MG63 (cell line): ENCODE measurements at places on chromosomes 3 and 15.
A peak's percentile ranks its signal among the peaks of the same experiment; 100 is the strongest.

- no peak for DNase-seq
Measured at GRCh38 chr3:185933374-185934173, 4.2 kb downstream of the TRA2B start.

DNA sequence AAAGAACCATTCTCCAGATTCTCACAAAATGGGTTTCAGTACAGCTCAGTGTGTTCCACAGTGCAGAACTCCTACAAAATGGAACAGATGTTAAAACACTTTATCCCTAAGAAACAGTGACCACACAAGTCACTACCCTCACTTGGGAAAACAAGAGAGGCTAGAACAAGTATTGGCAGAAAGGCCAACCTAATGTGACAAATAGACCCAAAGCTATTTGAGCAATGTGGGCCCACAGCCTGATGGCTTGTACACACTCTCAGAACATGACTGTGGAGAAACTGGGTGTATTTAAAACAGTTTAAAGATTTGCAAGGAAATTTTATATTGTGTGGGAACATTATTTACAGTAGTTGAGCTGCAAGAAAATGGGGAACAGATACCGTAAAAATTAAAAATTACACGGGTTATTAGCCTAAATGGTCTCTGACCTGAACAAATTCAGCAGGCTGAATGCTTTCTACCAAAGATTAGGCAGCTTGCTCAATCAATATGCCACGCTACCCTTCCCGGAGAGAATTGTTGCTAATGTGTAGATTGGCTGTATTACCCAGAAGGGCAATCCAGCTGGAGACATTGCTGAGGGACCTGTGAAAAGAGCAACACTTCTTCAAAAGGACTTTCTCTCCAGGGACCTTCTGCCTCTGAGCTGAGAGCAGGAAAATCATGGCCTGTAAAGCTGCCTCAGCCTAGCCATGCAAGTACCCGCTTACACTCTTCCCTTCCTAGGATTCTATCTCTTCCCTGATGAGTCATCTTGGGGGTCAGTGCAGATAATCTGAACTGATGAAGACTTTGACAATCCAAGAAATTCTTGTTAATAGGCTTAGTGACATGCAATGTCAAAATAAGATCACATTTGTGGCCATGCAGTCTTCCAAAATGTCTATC is 97.1 kb downstream of the STRIT1 start:
- DNase-seq: no peak

DNA sequence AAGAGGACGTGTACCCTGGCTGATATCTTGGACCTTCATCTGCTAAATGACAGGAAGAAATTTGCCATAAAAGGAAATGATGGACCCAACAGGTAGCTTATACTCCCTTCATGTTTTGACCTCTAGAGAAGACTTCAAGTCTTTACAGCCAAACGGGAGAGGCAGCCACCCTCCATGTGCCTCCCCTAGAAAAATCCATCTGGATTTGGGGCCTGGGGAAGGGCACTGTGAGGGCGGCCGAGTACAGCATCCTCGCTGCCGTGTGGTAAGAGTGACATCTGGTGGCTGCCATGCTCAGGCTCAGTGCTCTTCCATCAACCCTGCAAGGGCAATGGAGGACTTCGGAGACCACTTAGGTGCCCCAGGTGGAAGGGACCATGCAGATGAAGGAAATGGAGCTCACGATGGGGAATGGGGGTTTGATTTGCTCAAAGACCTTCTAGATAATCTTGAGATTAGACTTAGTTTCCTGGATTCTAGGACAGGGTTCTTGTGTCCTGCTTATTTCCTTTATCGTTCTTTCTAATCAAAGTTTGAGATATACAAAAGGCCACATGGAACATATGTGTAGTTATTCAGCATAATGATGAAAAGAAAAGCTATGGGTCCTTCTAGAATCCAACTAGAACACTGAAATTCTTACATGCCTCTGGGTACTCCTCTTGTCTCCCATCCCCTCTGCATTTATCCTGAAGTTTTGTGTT is 44.4 kb downstream of the AQP9 start:
- peak; percentile 37 for DNase-seq

DNA sequence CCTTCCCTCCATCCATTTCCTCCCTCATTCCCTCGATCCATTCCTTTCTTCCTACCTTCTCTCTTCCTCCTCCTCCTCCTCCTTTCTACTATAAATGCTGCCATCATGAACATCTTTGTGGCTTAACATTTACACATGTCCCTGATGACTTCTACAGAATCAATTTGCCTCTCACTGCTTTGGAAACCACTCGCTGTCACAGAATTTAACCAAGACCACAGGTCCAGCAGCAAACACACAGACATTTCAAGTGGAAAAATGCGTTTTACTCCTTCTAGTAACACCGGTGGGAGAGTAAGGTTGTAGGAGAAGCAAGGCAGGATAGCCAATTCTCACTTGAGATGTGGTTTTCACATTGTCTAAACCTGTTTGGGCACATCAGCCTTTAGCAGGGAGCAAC is 101.4 kb upstream of the LRIG1 start:
- no peak for DNase-seq

DNA sequence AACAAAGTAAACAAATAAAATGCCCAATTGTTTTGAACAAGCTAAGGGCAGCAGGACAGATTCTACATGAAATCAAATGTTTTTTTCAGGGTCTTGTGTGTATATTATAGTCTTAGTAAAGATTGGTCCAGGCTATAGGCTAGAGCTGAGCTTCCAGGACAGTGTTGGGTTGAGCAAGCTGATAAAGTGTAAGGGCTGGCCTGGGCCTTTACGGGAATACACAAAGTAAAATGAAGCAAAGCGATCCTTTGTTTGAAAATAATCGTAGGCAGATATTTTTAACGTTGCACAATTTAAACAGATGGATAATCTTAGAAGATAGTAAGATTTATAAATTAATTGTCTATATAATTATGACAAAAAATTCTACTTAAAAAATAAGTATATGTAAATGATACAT is 1204.6 kb downstream of the OTOL1 start:
- no peak for DNase-seq

DNA sequence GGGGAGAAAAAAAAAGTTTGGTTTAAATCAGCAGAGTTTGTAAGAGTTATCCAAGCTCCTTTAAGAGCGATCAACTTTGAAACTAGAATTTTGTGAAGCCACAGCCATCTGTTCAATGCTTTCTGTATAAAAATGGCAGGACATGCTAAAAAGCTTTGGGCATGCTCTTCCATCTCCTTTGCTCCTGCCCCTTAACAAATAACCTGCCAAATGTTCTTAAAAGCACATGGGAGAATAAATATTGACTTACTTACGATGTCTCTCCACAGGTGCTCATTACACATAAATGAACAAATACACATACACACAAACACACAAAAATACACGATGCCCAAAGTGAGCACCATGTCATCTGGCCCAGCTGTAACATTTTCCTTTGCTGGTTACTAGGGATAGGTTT is 211.8 kb upstream of the DPH6 start:
- DNase-seq: no peak

DNA sequence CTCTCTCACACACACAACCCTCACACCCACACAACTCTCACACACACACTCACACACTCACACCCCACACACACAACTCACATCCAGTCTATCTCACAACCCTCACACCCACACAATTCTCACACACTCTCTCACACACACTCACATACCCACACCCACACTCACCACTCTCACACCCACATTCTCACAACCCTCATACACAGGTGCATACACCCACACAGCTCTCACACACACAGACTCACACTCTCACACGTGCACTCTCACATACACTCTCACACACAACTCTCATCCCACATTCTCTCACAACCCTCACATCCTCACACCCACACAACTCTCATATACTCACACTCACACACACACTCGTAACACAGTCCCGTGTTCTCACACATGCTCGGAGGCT is 134.4 kb downstream of the FBLN2 start:
- DNase-seq: no peak

- DNase-seq: no peak
Measured at GRCh38 chr15:33910741-33911140, 57.6 kb upstream of the CHRM5 start.

- peak; percentile 35 for DNase-seq
Measured at GRCh38 chr15:71743861-71744382, 66.4 kb upstream of the NR2E3 start.

GRCh38 chr15:91118817-91119590 is 18.9 kb downstream of the SV2B start:
- peak; percentile 12 for DNase-seq

- DNase-seq: no peak
Measured at GRCh38 chr3:70876154-70876553, 563.7 kb upstream of the MDFIC2 start.

DNA sequence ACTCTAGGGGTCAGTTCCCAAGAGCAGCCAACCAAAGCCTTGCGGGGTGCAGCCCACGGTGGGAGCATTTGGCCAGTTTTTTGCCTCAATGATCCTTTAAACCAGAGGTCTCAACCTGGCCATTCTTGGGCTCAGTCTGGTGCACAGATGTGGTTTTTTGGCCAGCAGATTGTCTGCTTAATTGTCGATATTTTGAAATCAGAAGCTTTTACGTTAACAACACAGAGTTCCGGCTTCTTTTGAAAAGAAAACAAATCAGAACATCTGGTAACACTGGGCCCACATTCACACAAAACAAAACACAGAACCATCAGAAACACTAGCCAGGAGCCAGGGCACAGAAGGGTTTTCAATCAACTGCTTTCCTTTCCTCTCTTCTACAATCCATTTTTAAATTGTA is 127.7 kb downstream of the XXYLT1 start:
- no peak for DNase-seq

GRCh38 chr15:40054605-40054854 is 15.5 kb upstream of the SRP14 start:
- no peak for DNase-seq

DNA sequence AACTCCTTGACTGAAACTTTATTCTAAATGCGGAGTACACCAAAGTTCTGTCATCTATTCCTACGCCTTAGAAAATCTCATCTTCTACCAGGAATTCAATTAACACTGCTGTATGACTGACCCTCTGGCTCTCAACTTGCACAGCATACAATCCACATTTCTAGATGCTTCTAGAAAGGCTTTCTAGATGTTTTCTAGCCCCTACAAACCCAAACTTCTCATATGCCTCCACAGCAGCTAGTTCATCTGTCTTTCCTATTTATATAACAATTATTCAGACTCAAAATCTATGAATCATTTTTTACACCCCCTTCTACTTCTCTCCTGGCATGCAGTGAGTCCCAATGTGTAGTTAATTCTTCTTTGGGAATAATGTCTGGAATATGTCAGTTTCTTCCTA is 13.2 kb downstream of the INO80 start:
- no peak for DNase-seq

DNA sequence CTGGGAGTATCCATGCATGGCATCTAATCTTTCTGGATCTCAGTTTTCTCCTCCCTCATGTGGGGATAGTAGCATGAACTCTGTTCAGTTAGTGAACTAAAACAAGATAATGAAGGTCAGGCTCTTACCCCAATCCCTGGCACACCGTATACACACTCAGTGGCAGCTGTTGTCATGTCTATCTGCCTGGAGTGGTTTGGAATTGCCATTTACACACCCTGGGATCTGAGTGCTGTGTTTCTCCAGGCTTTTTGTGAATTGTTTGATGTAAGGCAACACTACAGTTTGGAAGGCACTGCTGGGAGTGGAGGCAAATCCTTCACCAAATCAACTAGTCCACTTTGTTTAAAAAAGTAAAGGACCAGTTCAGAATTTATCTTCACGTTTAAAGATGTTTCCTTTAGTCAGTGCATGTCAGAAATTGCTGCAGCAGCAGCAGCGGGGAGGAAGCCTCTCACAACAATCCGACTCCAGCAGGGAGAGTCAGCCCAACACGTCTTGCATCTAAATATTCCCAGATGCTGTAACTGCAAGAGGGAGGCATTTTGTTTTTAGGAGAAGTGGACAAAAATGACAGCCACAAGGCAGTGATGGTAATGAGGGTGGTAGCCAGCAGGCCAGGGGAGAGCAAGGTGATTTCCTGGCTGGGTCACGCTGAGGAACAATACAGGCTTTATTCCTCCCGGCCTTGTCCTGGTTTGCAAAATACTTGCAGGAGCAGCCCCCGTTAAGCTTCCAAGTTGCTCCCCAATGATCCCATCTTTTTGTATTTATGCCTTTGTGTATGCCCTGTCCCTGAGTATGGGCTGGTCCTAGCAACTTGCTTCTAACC is 128.5 kb upstream of the LRIG1 start:
- DNase-seq: no peak

DNA sequence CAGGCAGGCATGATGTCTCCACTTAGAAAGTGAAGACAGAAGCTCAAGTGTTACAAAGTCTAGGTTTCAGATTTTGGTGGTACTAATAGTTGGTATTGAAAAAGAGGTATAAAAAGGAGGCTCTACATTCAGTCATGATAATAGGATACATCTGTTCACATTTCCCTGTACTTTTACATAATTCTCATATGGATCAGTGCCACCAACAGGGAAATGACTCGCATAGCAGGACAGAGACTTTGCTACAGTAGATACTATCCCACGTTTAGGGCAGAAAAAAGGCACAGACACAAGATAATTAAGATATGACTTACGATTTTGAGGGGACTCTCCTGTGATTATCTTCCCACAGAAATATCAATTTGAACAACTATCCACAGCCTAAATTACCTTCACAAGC is 1062.9 kb upstream of the EPHA6 start:
- DNase-seq: no peak

- DNase-seq: no peak
Measured at GRCh38 chr3:61531528-61531927, 29.8 kb upstream of the PTPRG start.

GRCh38 chr3:45892161-45892560 is 5.8 kb downstream of the CCR9 start:
- no peak for DNase-seq

GRCh38 chr3:98894791-98895576 is 6.5 kb downstream of the DCBLD2 start:
- DNase-seq: no peak

- DNase-seq: no peak
Measured at GRCh38 chr15:29637555-29637954, 184.7 kb downstream of the TJP1 start.

- no peak for DNase-seq
Measured at GRCh38 chr3:32340611-32341365, 50.9 kb upstream of the CMTM7 start.

DNA sequence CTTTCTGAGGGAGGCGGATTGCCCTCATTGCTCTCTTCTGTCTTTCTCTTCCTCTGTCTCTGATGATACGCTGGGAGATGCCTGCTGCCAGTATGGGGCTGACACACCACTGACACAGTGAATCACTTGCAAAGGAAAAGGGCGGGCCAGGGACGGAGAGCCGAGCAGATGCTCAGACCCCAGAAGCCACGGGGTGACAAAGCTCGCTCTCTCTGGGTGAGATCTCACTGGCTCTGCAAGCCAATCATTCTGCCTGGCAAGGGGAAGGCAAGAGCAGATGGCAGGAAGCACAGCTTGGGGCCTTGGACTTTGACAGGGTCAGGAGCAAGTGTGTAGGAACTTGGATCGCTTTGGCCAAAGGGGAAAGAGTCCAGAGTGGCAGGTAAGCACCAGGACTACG is 198.7 kb downstream of the NTRK3 start:
- peak; percentile 23 for DNase-seq
